ENCODE measurements at places on chromosomes 2 and 18.

GRCh38 chr2:72003124-72003523 is 144.5 kb downstream of the CYP26B1 start:
- DNase-seq = no peak

DNA sequence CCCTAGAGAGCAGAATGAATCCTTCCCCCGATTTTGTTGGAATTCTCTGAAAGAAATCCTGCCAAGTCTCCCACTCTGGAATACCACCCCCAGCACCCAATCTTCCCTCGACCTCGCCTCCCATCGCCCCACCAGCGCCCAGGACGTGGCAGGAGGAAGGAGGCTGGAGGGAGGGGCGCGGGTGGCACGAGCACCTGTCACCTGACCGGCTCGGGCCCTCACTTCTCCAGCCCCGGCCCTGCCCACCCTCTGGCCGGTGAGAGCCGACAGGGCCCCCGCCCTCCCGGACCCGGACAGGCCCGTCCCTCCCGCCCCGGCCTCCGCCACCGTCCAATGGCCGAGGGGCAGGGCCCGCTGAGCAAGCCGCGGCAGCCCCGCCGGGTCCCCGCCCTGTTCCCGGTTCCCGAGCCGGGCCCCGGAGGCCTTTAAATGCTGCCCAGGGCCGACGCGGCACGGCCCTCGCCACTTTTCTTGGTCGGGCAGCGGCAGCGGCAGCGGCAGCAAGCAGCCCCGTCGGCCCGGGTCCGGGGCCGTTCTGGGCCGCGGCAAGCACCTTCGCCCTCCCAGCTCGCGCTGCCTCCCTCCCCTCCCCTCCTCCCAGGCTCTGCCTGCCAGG is at the start of gene LGALSL:
TSS of gene LGALSL (plus strand) at position 393 of the 616 bp plus-strand sequence. CDS start 384 bp downstream, outside the sequence.
- peak; percentile 5 for DNase-seq

DNA sequence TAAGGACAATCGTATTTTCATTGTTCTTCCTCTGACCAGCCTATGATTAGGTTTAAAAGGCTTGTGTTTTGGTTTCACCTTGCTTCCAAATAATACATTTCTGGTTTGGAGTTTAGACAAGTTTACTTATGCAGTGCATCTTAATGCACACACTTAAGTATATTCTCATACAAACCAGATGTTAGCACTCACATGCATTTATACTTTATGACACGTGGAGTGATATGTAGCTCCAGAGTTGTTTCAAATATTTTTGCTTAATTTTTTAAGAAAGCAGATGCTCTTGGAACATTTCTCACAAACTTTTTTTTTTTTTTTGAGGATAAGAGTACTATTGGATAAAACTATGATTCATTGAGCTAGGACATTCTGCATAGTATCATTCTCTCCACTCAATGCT is 109.9 kb downstream of the PDE1A start:
- DNase-seq = no peak

DNA sequence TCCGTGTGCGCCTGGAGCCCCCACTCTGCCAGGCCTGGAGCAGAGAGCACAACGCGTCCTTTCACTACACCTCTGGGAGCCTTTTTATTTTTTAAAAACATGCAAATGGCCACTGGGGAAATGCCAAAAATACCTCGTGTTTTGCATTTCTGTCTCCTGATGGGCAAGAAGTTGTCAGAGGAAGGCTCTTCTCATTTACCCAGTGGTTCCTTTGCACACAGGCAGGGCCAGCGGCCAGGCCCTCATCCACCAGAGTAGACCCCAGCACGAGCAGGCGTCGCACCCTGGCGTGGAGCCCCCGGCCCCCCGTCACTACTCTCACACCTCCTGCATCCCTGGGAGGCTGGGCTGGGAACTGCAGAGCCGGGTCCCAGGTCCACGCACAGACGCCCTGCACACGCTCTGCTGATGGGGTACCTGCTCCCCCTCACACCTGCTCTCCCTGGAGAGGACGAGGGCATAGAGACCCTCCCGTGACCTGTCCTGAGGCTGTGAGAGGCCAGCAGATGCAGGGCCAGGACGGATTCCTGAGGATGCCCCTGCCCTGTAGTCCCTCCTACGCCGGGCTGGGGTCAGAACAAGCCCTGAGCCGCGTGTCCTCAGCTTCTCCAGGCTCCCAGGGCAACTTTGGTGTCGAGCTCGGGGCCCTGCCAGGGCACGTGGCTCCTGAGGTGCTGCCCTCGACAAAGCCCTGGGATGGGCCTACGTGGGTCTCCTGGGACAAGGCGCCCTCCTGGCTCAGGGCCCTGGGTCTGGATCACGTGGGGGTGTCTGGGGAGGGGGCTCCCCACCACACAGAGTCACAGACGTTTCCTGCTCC is 65.0 kb downstream of the NFATC1 start:
- DNase-seq = no peak

- no peak for DNase-seq
Measured at GRCh38 chr2:200797242-200797770, 14.4 kb upstream of the BZW1 start.

- DNase-seq = peak; percentile 1
Measured at GRCh38 chr18:52617931-52618330, 277.9 kb downstream of the DCC start.

DNA sequence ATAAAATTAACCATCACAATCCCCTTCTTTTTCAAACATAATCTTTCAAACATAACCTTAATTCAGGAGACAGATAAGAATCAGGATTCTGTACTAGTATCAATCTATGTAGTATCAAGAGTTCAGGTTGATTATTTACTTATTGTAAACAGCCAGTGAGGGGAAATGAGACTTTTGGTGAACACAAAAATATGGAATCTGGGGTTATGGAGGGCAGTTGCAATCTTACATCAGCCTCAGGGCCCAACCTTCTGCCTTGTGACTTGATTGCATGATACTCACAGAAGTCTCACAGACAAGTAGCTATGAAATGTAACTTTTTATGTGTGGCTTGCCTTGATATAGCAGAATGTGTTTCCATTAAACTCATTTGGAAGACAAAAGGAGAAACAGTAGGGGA is 262.7 kb upstream of the THSD7B start:
- no peak for DNase-seq

DNA sequence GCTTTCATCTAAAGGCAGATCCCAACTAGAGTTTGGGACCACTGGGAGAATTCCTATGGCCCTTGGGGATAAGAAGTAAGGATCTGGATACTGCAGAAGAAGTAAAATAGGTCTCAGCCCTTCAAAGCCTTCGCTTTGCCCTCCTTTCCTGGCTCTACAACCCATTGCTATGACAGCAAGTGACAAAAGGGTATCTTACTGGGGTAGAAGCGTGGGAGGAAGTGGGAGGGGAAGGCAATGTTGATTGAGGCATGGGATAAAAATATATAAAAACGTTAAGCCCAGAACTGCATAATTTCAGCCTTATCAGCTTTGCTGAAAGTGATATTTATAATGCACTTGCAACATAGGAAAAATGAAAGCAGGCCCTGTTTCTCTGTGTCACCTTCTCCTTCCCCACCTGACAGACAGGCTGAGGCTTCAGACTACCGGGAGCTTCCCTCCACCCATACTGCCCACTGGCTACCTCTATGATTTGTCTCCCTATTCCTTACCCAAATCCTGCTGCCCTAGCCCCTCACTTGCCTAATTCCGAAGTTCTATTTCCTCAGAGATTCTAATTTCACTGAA is 14.9 kb upstream of the SOS1 start:
- DNase-seq = no peak

DNA sequence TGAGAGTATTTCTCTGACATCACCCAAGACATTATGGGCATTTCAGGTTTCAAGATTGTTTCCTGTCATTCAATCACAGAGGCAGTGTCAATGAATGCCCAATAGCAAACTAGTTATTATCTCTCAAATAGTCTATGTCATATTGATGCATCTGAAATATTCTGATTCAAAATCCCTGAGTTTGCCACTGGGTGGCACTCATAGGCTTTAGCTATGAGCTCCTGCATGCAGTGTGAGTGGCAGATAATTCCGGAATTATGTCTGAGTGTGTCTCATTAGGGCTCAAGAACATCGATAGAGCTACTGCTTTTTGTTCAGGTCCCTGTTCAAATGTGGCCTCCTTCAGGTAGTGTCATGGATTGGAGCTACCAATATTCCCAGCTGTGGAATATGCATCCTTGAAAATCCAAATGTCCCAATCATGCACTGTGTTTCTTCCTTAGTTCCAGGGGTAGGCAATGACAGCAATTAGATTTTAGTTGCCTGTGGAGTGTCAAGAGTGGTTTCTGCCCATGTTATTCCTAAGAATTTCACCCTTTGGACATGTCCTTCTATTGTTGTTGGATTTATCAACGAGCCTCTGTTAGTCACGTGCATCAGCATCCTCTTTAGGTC is 7.8 kb upstream of the OR6B3 start:
- peak; percentile 28 for DNase-seq

DNA sequence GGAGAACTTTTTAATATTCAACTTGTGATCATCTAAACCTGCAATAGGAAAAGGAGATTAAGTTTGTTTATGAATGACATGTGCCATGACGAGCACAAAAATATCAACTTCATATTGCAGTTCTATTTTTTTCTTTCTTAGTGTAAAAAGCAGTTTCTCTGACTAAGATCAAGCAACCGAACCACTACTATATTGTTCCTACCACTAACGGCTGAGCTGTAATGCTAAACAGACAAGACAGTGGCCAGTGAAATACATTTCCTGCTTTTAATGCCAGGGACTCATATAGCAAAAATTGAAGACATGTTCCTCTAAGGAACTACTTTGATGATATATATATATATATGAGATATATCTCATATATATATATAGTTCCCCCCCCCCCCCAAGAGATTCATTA is 1705.6 kb upstream of the TMEFF2 start:
- no peak for DNase-seq

- DNase-seq = no peak
Measured at GRCh38 chr2:42752314-42752713, 11.6 kb downstream of the OXER1 start.

DNA sequence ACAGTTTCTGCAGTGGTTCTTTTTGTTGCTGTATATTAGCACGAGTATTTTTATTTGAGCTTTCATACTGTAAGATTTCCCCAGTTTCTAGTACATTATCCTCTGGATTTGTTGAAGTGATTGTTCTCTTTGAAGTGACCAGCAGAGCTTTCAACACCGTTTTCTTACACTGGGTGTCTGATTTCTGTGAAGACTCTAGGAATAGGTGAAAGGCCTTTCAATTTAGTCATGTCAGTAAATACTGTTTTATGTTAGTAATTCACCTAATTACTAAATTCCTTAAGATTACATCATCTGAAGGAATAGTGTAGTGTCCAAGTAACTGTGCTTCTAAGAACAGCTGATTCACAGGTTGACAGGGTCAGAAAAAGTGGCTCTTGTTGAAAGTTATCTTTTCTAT is 2.3 kb downstream of the PPM1B start:
- DNase-seq = no peak

GRCh38 chr2:42658306-42658705 is 89.9 kb downstream of the MTA3 start:
- DNase-seq = no peak

GRCh38 chr2:33978471-33978870 is 379.4 kb upstream of the FAM98A start:
- no peak for DNase-seq

GRCh38 chr18:56276466-56276865 is 361.9 kb downstream of the TXNL1 start:
- DNase-seq = no peak

DNA sequence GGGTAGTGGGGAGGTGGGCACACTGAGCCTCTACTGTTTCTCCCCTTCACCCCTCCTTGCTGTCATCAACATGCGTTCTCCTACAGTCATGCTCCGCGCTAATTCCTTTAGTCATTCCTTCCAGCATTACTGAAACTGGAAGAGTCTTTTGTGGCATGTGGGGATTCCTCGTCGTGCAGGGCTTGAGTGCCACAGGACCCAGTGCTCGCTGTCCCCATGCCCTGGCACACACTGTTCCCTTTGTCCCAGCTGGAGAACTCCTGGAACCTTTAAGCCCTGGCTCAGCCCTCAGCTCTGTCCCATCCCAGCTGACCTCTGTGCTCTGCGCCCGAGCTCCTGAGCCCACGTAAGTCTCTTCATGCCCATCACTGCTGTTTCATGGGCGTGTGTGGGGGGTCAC is 42.1 kb downstream of the ODC1 start:
- no peak for DNase-seq

DNA sequence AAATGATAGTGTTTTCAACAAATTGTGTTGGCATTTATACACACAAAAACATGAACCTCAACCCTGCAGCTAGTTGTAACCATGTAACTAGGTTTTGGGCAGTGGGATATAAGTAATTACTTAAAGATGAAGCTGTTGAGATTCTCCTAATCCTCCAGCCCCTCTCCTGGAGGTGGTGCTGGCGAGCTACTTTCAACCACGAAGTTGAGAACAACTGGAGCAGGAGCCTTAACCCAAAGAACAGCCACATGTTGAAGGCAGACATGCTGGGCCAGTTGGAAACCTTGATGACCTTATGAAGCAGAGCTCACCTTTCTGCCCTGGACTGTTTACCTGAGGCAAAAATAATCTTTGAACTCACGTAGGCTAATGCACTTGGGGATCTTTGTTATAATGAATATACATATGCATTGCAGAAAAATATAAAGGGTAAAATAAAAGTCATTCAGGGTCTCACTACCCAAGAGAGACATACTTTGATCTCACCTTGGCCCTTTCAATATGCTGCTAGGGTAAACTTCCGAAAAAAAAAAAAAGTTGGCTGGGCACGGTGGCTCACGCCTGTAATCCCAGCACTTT is 89.6 kb upstream of the NPAS2 start:
- peak; percentile 47 for DNase-seq

GRCh38 chr2:236847023-236847422 is 238.7 kb upstream of the COPS8 start:
- no peak for DNase-seq

DNA sequence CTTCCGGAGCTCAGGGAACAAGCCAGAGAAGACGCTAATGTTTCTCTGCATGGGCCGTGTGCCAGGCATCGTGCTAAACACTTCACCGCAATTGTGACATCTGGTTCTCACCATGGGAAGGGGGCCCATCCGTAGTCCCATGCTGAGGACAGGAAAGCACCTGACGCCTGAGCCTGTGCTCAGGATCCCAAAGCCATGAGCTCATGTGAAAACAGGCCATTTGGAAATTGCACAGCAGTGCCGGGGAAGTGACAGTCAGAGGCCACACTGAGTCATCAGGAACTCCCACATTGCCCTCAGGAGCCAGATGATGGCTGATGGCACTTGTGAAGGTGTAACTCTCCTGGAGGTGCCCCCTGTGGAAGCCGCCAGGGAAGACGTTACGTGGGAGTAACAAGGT is 141.0 kb downstream of the INHBB start:
- DNase-seq = no peak

DNA sequence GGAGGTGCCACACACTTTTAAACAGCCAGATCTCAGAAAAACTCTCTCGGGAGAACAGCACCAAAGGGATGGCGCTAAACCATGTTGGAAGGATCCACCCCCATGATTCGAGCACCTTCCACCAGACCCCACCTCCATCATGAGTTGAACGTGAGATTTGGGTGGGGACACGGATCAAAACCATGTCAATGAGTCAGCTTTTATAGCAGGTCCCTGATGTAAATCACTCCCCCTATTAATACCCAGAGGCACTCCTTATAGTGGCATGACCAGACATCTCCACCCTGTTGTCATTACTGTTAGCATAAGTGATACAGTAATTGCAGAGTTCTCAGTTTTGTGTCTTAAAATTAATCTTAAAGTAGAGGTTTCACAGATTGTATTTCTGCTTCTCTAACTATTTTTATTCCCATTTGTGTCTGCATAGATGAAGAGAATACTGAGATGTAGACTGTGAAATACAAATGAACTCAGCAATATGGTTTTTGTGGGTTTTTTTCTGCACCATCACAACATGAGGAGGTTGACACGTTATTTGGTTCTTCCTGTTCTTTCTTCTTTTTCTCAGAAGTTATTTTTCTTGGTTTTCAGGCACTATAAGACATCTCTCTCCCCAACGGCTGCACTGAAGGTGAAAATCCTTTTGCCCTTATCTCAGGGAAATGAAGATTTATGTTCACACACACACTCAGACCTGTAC is 218.2 kb downstream of the ARL4C start:
- DNase-seq = no peak
